ENCODE measurements at places on chromosomes 16 and 17.

- H3K4me3 ChIP-seq, result no peak overlapping the region
- no peak overlapping the region for H3K27ac ChIP-seq
- no peaks in the 10 kb centered on the region for H3K27me3 ChIP-seq
- H3K36me3 ChIP-seq, result no peaks in the 10 kb centered on the region
Measured at GRCh38 chr16:53545433-53545832, 42.4 kb upstream of the AKTIP start.

DNA sequence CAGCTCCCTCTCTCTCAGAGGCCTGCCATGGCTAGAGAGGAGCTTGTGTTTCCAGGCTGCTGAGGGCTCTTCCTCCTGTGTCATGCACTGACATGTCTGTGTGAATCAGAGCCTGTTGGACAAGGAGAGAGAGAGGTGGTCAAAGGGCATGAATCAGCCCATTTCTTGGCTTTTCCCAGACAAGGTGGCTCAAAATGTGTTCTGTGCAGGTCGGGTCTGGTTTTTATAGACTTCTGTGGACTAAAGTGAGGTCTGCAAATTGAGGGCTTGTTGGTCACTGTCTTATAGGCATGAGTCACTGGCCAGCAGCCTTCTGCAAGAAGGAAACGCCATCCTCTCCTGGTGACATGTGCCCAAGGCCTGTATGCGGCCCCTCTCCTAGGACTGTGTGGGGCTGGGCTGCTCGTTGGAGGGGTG lies 97.9 kb downstream of the FOXL1 start:
- no peaks in the 10 kb centered on the region for H3K36me3 ChIP-seq
- peaks cover 5% of the 10 kb centered on the region for H3K4me1 ChIP-seq
- H3K27me3 ChIP-seq, result peaks cover under 1% of the 10 kb centered on the region
- H3K4me3 ChIP-seq, result no peak overlapping the region
- no peak overlapping the region for H3K27ac ChIP-seq
- no peak for DNase-seq

GRCh38 chr17:8475781-8476180 lies 40.1 kb downstream of the NDEL1 start:
- no peak for DNase-seq
- H3K4me1 ChIP-seq, result no peaks in the 10 kb centered on the region
- no peak overlapping the region for H3K27ac ChIP-seq
- H3K4me3 ChIP-seq, result no peak overlapping the region

GRCh38 chr17:13426991-13427390 lies 174.7 kb downstream of the HS3ST3A1 start:
- no peak overlapping the region for H3K4me3 ChIP-seq
- H3K27me3 ChIP-seq, result no peaks in the 10 kb centered on the region
- DNase-seq, result no peak
- H3K4me1 ChIP-seq, result no peaks in the 10 kb centered on the region

- H3K27me3 ChIP-seq, result no peaks in the 10 kb centered on the region
- no peak for DNase-seq
- H3K27ac ChIP-seq, result no peak overlapping the region
- H3K36me3 ChIP-seq, result no peaks in the 10 kb centered on the region
- H3K4me1 ChIP-seq, result no peaks in the 10 kb centered on the region
- no peak overlapping the region for H3K4me3 ChIP-seq
Measured at GRCh38 chr17:34883106-34884000, 77.9 kb downstream of the CCT6B start.

- H3K36me3 ChIP-seq, result no peaks in the 10 kb centered on the region
- no peak overlapping the region for H3K27ac ChIP-seq
- DNase-seq, result no peak
- no peaks in the 10 kb centered on the region for H3K27me3 ChIP-seq
Measured at GRCh38 chr17:55742272-55743102, 8.4 kb upstream of the PCTP start.

DNA sequence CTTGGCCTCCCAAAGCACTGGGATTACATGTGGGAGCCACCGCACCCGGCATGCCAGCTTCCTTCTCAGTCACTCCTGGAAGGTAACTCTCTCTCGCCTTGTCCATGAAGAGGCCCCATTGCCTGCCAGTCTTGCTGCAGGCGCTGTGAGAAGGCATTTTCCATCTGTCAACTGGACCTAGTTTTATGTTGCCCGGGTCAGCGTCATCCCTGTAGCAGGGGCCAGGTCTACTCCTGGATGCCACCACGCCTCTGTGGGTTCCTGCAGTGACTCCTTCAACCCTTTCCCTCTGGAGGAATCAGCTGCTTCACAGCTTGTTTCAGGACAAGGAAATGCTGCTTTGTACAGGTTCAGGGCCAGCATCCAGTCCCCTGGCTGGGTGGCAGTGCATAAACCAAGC lies 2.6 kb upstream of the NLRC3 start:
- peaks cover 21% of the 10 kb centered on the region for H3K36me3 ChIP-seq
- H3K4me1 ChIP-seq, result no peaks in the 10 kb centered on the region
- no peak overlapping the region for H3K27ac ChIP-seq
- peaks cover 2% of the 10 kb centered on the region for H3K27me3 ChIP-seq
- DNase-seq, result no peak

DNA sequence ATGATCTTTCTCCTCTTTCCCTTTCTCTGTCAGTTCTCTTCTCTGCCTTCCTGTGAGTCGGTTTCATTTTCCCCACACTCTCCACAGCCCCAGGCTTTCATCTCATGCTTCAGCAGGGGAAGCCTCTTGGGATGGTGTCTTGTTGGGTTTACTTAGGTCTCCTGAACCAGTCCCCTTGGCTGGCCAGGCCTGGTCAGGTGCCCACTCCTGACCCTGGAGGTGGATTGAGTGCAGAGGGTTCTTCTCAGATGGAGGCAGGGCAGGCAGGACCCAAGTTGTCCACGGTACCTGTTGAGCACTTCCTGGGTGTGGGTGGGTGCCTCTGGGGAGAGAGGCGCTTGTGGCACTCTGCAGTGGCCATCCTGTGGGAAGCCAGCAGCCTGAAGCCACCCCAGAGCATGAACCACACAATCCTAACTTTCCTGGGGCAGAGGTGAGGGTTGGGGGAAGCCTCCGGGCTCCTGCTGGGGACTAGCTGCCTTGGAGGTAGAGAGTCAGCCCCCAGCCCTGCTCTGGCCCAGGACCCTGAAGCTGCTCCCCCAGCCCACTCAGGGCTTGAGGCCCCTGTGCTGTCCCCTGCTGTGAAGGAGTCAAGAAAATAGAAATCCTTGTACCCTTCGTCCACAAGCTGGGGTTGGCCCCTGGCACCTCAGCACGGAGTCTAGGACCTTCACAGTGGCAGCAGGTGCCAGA lies 2.0 kb upstream of the RAP1GAP2 start:
- no peak overlapping the region for H3K4me3 ChIP-seq
- DNase-seq, result no peak
- peaks cover 5% of the 10 kb centered on the region for H3K27me3 ChIP-seq
- no peaks in the 10 kb centered on the region for H3K36me3 ChIP-seq
- no peak overlapping the region for H3K27ac ChIP-seq

DNA sequence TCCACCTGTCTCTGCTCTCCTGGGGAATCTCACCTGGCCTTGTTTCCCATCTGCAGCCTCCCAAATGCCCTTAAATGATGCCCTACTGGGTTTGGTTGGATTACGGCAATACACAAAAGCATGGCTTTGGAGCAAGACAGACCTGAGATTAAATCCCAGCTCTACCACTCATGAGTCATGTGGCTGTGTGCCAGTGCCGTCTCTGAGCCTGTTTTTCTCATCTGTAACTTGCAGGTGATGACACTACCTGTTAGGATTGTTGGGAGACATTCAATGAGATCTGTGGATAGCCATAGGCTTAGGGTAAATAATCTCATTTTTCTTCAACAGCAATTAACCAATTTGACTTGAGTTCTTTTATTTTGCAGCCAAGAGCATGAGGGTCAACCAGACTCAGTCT lies 240.3 kb downstream of the MAF start:
- DNase-seq, result no peak
- H3K27ac ChIP-seq, result peak overlapping the region; percentile 75
- H3K36me3 ChIP-seq, result no peaks in the 10 kb centered on the region
- H3K4me1 ChIP-seq, result peaks cover 26% of the 10 kb centered on the region
- H3K4me3 ChIP-seq, result no peak overlapping the region
- H3K27me3 ChIP-seq, result no peaks in the 10 kb centered on the region

Data from gastrocnemius medialis (tissue), 4 donors.